NB4 (cell line): ENCODE measurements at places on chromosomes 6 and 20.
A peak's percentile ranks its signal among the peaks of the same experiment; 100 is the strongest.

DNA sequence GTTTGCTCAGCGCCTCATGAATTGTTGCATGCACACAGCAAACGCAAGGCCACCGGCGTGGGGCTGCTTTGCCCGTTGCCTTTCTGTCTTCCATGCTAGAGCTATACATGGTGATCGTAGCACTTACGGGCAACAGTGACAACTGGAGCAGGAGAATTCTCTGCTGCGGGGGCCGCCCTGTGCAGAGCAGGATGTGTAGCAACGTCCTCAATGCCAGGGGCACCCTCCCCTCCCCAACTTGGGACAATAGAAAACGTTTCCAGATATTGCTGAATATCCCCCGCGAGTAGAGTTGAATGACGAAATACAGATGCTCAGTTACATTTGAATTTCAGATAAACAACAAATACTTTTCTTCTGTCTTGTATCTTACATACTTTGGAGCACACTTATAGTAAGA is 198.7 kb downstream of the TFAP2C start:
- peak; percentile 95 for DNase-seq

- DNase-seq: no peak
These were observed 216.6 kb upstream of the UFL1 start for GRCh38 chr6:96304997-96305396.

GRCh38 chr20:50513169-50514034 is 3.2 kb downstream of the PTPN1 start:
- DNase-seq: no peak

GRCh38 chr20:9886227-9886626 is 47.4 kb upstream of the PAK5 start:
- no peak for DNase-seq

DNA sequence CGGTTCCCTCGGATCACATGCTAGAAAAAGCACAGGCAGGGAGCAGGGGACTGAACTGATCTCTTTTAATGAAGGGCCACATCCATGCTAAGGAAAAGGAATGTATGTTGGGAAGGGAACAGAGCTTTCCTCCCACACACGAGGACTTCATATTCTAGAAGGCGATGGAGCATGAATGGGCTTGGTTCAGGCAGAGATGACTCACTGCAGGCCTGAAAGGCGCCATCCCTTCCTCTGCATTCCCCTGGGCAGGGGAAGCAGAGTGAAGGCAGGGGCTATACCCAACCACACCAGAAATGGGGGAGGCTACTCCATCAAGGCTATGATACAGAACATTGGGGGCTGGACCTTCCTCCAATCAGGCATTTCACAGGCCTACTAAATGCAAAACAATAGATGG is 30.6 kb downstream of the ELMO2 start:
- DNase-seq: no peak
